Peyer's patch (tissue), 4 donors: ENCODE measurements at places on chromosomes 6 and 20. TPM values are rescaled to one million over a fixed set of nuclear protein-coding genes. Genes with fewer than 3 reads are reported as not detected.

FAXC gene
- total RNA-seq: 2.1 TPM

RSPO4 gene
- not detected for total RNA-seq

SLC35D3 gene
- total RNA-seq: not detected

TGM2 gene
- 31.4 TPM for total RNA-seq

CD93 gene
- total RNA-seq: 10.7 TPM

PAX1 gene
- total RNA-seq: not detected

DCBLD1 gene
- 19.8 TPM for total RNA-seq

ZC3H12D gene
- 7.8 TPM for total RNA-seq

COX4I2 gene
- 2.5 TPM for total RNA-seq

EGFL8 gene
- total RNA-seq: 10.7 TPM

DNA sequence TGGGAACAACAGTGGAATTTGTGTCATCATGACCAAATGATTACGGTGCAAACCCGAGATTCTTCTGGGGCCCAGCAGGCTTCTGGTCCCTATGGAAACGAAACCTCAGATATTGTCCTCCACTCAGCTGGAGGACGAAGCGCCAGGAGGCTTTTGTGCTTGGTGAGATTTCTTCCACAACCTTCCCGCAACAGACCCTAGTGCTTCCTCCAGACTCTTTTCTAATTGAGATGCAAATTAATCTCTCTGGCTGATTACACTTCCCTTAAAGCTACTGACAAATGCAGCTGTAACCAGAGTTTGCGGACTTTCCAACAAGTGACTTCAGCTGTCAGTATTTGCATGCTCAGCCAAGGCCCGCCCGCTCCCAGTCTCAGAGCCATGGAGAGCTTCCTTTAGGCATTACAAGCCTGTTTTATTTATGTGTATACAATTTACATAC is 96.0 kb downstream of the INSM1 start:
- H3K36me3 ChIP-seq: no peaks in the 10 kb centered on the region
- H3K4me1 ChIP-seq: no peaks in the 10 kb centered on the region
- no peak overlapping the region for H3K4me3 ChIP-seq
- no peak overlapping the region for H3K27ac ChIP-seq
- DNase-seq: peak; percentile 50

DNA sequence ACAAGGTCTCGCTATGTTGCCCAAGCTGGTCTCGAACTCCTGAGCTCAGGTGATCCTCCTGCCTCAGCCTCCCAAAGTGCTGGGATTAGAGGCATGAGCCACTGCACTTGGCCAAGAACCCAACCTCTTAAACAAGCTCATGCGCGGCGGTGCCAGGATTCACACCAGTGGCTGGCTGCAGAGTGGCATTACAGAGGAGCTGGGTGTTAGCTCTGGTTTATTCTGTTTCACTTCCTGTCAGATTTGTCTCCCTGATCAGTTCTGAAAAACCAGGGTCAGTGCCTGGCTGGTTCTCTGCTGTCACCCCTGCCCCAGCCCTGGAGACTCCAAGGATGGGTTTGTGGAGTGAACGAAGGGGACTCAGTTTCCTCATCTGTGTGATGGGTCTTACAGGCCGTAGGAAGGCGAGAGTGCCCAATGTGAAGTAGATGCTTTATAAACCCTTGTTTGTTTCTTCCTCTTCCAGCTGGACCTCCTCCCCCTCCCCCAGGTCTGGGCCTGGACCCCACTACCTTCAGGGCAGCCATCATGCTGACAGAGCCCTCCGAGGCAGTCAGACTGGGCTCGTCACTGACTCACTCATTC is 63.4 kb downstream of the UBE2V1 start:
- no peak overlapping the region for H3K27ac ChIP-seq
- no peak overlapping the region for H3K4me3 ChIP-seq
- DNase-seq: no peak
- no peaks in the 10 kb centered on the region for H3K4me1 ChIP-seq
- H3K27me3 ChIP-seq: no peaks in the 10 kb centered on the region
- H3K36me3 ChIP-seq: no peaks in the 10 kb centered on the region

GRCh38 chr6:6577735-6578134 is 10.8 kb upstream of the LY86 start:
- H3K4me3 ChIP-seq: no peak overlapping the region
- no peaks in the 10 kb centered on the region for H3K36me3 ChIP-seq
- no peak for DNase-seq
- no peak overlapping the region for H3K27ac ChIP-seq
- no peaks in the 10 kb centered on the region for H3K27me3 ChIP-seq
- no peaks in the 10 kb centered on the region for H3K4me1 ChIP-seq

GRCh38 chr6:2429460-2429859 is 184.1 kb upstream of the GMDS start:
- no peak overlapping the region for H3K27ac ChIP-seq
- H3K4me3 ChIP-seq: no peak overlapping the region
- H3K27me3 ChIP-seq: no peaks in the 10 kb centered on the region
- no peaks in the 10 kb centered on the region for H3K4me1 ChIP-seq
- no peak for DNase-seq

GRCh38 chr6:125791151-125791819 is 525 bp downstream of the NCOA7 start:
- no peaks in the 10 kb centered on the region for H3K36me3 ChIP-seq
- no peak for DNase-seq
- peak overlapping the region; percentile 94 for H3K27ac ChIP-seq
- H3K27me3 ChIP-seq: no peaks in the 10 kb centered on the region
- peak overlapping the region; percentile 81 for H3K4me3 ChIP-seq

DNA sequence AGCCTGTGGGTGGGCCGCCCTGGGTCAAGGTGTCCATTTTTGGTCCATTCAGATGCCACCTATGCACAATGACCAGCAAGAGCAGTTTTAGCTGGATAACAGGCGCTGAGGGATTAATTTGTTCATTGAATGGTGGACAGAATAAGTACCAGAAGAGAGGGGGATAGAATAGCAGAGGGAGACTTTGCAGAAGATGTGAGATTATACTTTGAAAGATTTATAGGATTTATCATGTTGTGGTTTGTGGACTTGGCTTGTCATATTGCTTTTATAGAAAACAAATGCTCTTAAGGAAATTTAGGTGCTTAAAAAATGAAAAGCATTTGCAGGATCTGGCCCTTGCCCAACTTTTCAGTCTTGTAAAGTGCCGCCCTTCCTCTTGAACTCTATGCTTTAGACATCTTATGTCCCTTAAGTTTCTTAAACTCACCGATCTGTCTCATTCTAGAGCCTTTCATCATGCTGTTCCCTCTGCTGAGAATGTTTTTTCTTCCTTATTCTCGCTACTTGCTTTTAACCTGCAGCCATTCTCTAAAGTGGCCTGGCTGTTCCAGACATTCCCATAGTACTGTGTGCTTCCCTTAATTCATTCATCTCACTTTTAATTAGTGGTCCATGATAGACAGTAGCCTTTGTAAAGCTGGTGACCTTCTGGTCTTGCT is 42.5 kb downstream of the CD109 start:
- H3K36me3 ChIP-seq: no peaks in the 10 kb centered on the region
- DNase-seq: no peak
- H3K4me3 ChIP-seq: no peak overlapping the region
- no peaks in the 10 kb centered on the region for H3K4me1 ChIP-seq

- H3K36me3 ChIP-seq: no peaks in the 10 kb centered on the region
- no peaks in the 10 kb centered on the region for H3K27me3 ChIP-seq
- no peak overlapping the region for H3K4me3 ChIP-seq
- no peak overlapping the region for H3K27ac ChIP-seq
Measured at GRCh38 chr6:131436358-131436757, 136.7 kb upstream of the ARG1 start.

DNA sequence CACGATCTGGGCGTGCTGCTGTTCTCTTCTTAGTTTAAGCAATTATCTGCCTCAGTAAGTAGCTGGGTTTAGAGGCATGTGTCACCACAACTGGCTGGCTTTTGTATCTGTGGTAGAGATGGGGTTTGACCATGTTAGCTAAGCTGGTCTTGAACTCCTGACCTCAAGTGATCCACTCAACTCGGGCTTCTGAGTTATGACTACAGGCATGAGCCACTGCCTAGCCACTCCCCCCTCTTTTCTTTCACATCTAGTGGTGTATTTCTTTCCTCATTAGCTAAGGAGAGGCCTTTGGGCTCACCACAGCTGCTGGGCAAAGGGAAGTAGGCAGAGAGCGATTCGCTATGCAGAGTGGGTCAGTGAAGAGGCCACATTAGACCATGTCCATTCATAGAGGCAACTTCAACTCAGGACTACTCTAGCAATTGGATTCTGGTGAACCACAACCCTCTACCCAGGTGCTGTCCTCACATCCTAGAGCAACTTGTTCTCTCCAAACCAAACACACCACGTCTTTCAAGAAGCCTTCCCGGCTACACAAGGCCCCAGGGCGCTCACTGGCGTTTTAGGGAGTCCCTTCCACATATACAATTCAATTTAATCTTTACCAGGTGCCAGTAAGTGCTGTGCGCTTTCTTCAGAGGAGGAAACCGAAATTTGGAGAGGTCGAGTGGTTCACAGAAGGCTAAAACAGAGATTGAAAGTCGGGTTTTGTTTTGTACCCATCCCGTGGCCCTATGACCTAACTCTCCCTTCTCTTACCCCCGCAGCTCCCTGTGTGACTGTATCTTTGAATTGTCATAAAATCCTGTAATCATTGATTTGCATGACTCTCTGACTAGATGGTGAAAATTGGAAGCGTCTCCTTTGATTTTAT is 26.5 kb upstream of the GFOD1 start:
- H3K36me3 ChIP-seq: no peaks in the 10 kb centered on the region
- H3K4me1 ChIP-seq: peaks cover 8% of the 10 kb centered on the region
- H3K4me3 ChIP-seq: peak overlapping the region; percentile 15

DNA sequence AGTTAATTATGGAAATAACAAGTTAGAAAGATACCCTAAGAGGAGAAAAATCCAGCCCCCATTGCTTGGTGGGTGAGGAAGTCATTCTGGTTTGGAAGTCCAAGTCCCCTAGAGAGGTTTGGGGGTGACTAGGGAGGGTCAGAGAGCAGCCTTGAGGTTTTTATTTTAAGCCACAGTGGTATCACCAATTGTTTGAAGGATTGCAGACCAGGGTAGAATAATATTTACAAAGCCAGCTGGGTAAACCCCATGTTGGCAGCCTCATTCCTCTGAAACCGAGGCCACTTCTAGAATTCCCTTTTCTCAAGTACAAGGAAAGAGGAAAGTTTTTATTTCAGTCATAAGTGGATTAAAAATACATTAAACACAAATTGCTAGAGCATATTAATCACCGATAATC is 99.7 kb downstream of the TMEM170B start:
- H3K4me3 ChIP-seq: no peak overlapping the region
- H3K36me3 ChIP-seq: no peaks in the 10 kb centered on the region
- DNase-seq: no peak
- no peaks in the 10 kb centered on the region for H3K4me1 ChIP-seq

DNA sequence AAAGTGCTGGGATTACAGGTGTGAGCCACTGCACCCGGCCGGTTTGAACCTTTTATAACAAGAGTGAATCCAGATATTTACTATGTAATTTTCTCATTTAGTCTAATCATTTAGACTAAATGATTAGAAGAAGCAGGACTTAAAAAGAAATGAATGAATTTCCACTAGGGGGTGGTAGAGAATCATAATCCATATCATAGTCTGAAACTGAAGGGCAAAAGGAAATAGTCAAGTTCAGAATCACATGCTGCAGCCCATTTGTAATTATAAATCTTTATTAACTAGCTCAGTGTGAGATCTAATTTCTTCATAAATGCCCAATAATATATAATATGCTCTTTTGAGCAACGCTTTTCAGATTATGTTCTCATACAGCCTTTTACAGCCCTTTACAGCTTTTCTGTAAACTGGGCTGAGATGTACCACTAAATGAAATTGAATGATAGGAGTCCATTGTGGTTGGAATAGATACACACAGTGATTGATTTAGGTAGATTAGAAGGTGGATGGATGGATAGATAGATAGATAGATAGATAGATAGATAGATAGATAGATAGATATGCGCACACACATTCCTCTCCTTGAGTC is 31.8 kb downstream of the PSMB9 start:
- H3K27ac ChIP-seq: no peak overlapping the region
- H3K36me3 ChIP-seq: no peaks in the 10 kb centered on the region
- no peak for DNase-seq
- H3K4me1 ChIP-seq: peaks cover 7% of the 10 kb centered on the region
